ENCODE measurements at places on chromosomes 7 and 10. TPM values are rescaled to one million over a fixed set of nuclear protein-coding genes. Genes with fewer than 3 reads are reported as not detected.

MSMB gene
- total RNA-seq, result not detected

SRRM3 gene
- total RNA-seq, result 0.89 TPM

CTBP2 gene
- 88.3 TPM for total RNA-seq

SPDYE2B gene
- not detected for total RNA-seq

- DNase-seq, result peak; percentile 47
- peaks cover 4% of the 10 kb centered on the region for H3K4me1 ChIP-seq
- H3K27ac ChIP-seq, result no peak overlapping the region
- peaks cover 23% of the 10 kb centered on the region for H3K27me3 ChIP-seq
- H3K36me3 ChIP-seq, result no peaks in the 10 kb centered on the region
Measured at GRCh38 chr7:17302575-17303142, 4.2 kb downstream of the AHR start.

DNA sequence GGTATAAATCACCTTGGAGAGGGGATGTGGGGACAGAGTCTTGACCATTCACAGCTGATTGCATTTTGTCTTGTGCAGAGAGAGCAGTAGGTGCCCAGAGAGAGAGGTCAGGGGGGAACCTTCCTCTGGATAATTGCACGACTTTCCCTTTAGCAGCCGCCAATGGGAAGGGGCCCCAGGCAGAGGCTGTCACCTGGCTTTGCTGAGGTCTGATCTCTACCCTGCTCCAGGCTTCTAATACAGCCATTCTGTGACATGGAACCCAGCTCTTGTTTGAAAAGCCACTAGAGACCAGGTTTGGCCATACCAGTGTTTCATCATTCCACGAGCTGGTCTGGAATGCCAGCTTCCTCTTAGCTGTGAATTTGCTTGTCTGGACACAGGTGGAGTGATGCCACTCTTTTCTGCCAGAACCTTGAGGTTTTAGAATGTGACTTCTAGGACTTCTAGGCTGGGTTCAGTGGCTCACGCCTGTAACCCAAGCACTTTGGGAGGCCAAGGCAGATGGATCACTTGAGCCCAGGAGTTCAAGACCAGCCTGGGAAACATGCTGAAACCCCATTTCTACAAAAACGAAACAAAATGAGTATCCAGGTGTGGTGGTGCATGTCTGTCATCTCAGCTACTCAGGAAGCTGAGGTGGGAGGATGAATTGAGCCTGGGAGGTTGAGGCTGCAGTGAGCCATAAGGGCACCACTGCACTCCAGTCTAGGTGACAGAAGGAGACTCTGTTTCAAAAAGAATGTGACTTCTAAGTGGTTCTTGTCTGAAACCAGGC, 159.9 kb downstream of the CAMK1D start:
- H3K27ac ChIP-seq, result no peak overlapping the region
- H3K36me3 ChIP-seq, result no peaks in the 10 kb centered on the region
- no peak overlapping the region for H3K4me3 ChIP-seq
- H3K27me3 ChIP-seq, result no peaks in the 10 kb centered on the region
- DNase-seq, result no peak

DNA sequence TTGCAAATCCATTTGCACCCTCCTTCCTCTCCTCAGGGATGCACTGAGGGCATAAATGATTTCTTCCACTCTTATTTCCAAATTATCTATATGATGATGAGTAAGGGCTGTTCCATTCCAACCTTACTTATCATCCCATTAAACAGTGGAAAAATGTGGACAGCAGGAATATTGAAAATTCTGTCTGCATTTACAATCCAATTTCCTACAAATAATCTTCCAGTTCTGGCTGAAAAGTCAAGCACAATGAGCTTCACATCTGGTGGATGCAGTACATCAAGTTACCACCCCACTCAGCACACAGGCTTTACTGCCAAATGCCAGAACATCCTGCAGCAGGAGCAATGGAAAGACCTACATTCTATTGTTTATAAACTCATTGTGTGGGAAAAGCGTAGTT, 345.0 kb upstream of the STEAP1 start:
- no peak for DNase-seq
- no peak overlapping the region for H3K27ac ChIP-seq
- no peaks in the 10 kb centered on the region for H3K27me3 ChIP-seq
- H3K36me3 ChIP-seq, result no peaks in the 10 kb centered on the region
- no peaks in the 10 kb centered on the region for H3K4me1 ChIP-seq
